ENCODE measurements at places on chromosomes 3 and 15.
A peak's percentile ranks its signal among the peaks of the same experiment; 100 is the strongest.

DNA sequence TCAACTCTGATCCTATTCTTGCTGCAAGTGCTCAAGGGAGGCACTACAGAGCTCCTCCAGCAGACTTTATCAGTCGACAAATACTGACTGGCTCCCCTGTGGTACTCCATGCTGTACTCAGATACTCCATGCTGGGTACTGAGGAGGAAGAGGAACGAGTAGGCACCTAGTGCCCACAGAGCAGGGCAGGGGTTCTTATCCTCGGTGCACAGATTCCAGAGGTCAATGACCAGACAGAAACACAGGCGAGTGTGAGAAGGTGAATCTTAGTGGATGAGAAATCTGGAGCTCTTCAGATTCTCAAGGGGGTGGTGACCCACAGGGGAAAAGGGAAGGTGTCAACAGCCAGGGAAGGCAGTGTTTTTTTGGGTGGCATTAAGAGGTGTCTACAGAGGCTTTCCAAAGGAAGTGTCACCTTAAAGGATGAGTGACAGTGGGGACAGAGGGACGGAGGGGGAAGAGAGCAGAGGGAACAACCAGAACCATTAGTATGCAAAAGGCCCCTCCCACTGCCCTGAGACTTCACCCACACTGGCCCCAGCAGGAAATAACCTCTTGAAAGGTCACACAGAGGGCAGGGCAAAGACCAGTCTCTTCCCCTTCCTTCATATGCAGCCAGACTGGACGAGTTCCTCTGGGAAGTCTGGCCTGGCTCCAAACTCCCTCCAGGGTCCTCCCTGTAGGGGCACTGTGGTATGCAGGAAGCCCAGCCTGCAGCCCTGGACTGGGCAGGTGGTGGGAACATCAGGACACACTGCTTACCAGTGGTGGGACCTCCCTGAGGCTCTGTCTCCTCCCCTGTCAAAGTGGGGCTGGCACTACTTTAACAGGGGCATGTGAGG is 27.5 kb downstream of the CCDC12 start:
- DNase-seq, result no peak

DNA sequence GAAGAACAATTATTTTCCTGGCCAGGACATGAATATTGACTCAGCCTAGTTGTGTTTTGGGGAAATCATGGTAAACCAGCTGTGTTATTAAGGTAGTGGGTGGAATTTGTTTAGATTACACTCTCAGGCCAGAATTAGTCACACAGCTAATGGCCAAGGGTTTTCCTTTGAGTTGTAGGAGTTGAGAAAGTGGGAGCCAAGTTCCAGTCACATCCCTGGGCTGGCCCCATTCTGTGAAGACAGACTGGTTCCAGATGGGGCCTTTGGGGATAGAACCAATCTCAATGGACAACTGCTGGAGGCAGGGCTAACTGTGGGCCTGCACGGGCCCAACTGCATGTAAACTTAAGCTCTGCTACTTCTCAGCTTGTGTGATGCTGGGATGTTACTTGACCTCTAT is 1.4 kb upstream of the RASL12 start:
- DNase-seq, result no peak

- no peak for DNase-seq
These were observed 165.0 kb downstream of the NTRK3 start for GRCh38 chr15:88091444-88092016.

DNA sequence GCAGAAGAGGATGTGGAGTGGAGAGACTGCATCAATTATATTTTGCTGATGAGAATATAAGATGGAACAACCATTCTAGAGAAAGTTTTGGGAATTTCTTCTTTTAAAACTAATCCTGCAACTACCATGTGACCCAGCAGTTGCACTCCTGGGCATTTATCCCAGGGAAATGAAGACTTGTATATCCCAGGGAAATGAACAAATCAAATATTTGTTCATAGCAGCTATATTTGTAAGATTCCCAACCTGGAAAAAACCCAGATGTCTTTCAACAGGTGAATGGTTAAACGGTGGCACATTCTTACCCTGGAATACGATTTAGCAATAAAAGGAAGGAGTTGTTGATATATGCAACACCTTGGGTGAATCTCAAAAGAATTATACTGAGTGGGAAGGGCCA is 385.3 kb upstream of the TPRG1 start:
- no peak for DNase-seq

DNA sequence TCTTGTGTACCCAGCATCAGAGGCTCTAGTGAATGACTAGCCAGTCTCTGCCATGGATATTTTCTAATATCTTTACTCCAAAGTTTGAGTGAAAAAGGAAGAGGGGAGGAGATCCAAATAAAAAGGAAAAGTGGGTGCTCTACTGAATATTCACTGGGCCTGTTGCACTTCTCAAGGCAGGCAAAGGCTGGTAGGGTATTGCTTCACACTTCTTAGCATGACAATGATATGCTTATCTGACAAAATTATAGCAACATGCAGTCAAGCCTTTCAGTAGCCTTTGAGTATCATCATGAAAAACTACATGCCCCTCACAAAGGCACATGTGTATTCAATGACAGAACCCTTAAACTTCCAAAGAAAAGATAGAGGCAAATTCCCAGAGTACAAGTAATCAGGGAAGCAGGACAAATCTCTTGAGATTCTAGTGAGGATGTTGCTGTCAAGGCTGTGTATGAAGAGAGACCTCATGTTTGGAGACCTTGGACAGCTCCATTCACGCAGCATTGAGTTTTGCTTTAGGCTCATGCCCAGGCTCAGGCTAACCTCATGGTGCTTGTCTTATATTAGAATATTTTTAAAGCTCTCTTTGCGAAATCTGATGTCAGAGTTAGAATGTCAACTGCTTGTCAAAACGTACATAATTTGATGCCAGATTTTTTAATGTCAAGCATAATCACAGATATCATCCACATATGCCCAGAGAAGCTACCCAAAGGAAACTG is 506.9 kb downstream of the OCA2 start:
- no peak for DNase-seq

- DNase-seq, result no peak
These were observed 108.8 kb upstream of the GPR149 start for GRCh38 chr3:154538566-154539360.

DNA sequence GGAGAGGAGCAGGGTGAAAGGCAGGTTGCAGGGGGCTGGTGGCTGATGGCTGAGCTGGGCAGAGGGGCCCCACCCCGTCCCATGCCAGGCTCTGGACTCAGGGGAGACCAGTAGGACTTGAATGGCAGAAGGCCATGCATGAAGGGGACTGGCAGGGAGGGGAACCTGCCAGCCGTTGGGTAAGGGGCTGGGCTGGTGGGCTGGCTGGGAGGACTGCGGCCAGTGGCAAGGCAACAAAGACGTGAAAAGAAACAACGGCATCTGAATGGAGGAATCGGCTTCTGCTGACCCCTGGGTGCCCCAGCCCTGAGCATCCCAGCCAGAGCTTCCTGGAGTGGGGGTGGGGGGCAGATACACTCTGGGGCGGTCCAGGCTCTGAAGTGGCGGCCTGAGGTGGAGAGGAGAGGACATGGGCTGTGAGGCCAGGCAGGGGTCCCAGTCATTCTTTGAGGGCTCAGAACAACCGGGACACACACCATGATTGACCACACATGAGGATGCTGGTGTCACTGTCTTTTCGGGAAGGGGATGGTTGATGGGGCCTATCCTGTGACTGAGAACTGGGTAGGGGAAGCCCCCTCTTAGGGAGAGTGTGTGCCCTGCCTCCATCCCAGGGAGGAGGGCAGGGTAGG is 11.7 kb downstream of the GLYCTK start:
- DNase-seq, result no peak

- DNase-seq, result no peak
These were observed 1.4 kb downstream of the CNTN3 start for GRCh38 chr3:74613060-74613459.

- no peak for DNase-seq
These were observed 572.2 kb downstream of the GRM7 start for GRCh38 chr3:7433073-7433472.

DNA sequence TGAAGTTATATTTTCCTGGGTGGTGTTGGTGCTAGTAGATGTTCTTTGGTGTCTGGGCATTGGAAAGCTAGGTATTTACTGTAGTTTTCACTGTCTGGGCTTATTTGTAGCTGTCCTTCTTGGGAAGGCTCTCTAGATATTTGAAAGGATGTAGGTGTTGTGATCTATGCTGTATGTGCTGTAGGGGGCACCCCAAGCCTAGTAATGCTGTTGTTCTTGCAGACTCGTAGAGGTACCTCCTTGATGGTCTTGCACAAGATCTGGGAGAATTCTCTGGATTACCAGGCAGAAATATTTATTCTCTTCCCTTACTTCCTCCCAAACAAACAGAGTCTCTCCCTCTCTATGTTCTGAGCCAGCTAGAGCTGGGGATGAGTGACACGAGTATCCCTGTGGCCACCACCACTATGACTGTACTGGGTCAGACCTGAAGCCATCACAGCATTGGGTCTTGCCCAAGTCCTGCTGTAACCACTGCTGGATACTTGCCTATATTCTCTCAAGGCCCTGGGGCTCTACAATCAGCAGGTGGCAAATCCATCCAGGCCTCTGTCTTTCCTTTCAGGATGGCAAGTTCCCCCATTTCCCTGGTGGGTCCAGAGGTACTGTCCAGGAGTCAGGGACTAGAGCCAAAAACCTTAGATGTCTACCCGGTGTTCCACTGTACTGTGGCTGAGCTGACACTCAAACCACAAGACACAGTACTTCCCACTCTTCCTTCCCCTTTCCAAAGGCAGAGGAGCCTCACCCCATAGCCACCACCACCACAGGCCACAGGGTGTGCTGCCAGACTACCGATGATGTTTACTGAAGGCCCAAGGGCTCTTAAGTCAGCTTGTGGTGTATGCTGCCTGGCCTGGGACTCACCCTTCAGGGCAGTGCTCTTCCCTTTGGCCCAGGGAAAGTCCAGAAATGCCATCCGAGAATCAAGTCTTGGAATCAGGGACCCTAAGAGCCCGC is 195.2 kb upstream of the DPPA4 start:
- peak; percentile 35 for DNase-seq

- no peak for DNase-seq
These were observed 29.4 kb upstream of the WNT5A start for GRCh38 chr3:55516392-55517030.

DNA sequence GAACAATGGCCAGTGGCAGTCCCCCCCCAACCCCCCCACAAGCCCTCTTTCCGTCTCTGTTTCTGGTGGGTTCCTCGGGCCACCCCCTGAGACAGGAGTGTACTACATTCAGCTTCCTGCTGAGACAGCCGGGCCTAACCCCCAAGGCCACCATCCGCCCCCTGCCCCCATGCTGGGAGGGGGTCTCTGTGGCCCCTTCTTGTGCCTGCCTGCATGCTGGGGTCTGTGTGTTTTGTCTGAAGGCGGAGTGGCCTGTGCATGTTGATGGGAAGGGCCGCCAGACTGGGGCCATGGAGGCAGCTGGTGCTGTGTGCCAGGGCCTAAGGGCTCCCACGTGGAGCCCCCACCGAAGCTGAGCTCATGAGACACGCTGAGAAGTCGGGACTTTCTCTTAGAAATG is 26.6 kb downstream of the PLXNA1 start:
- DNase-seq, result no peak

DNA sequence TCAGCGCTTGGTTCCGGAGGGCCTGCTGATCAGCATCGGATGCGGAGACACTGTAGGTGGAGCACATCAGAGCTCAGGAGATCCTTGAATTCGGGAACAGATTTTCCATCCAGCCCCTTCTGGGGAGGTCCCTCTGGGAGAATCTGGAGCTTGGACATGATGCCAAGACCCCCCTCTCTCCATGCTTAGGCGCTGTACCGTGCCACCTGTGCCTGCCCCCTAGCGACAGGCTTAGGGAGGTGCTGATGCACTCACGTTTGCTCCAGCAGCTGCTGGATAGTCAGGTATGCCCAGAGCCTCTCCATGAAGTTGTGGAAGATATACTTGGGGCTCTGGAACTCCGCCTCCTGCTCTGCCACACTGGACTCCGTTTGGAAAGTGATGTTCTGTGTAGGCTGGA is 9.7 kb downstream of the ITIH4 start:
- no peak for DNase-seq

- no peak for DNase-seq
These were observed 664 bp downstream of the PARP3 start for GRCh38 chr3:51942603-51943450.

DNA sequence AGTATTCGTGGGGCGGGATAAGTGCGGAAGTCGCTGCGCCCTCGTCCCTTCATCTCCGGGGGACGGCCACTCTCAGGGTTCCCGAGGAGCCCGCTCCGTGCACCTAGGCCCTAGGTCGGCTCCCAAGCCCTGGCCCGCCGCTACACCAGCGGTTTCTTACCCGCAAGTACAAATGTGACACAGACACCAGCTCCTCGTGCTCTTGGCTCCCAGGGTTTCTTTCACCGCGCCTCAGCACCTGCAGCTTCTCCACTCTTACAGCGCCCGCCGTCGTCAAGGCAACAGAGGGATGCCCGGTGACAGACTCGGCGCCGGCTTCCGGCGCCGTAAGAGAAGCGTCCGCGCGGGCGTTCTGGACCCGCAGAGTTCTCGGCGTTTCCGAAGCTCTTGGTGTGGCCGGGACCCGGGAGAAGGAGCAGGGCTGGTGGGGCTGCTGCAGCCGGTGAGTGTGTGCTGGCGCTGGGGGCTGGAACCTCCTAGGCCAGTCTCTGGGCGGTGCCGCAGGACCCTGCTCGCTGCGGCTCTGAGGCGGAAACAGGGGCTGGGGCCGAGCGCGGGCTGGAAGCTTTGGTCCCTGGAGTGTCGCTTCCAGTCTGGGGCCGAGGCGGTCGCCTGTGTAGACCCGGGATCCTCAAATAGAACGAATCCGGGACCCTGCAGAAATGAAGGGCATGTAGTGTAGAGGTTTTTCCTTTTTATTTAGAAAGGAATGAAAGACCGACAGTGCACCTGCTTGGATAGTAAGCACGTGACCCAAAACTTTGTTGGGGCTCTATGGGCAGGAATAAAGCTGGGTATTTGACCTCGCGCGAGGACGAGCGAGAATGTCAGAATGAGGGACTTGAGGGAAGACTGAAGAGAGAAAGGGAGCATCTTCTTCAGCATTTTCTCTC is 155.4 kb upstream of the GOLGA6L4 start:
- peak; percentile 53 for DNase-seq

- DNase-seq, result no peak
These were observed 352.6 kb downstream of the NLGN1 start for GRCh38 chr3:173750095-173750494.

DNA sequence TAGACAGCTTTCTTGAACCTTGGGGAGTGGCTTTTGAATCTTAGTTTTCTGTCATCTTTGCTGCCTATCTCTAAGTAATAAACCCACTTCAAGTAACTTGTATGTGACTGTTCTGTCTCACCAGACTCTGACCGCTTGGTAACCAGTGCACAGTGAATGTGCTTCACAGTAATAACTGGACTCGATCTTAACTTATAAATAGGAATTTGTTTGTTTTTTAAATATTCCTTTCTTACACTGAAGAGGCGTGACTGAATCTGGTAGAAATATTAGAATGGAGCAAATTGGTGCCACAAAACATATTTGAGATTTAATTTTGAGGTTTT is 318.0 kb downstream of the GBE1 start:
- DNase-seq, result no peak

All from NCI-H748 treated with DMSO at 0.1 percent for 48 hours (cell line).